ENCODE measurements at places on chromosomes 5 and 9.

DNA sequence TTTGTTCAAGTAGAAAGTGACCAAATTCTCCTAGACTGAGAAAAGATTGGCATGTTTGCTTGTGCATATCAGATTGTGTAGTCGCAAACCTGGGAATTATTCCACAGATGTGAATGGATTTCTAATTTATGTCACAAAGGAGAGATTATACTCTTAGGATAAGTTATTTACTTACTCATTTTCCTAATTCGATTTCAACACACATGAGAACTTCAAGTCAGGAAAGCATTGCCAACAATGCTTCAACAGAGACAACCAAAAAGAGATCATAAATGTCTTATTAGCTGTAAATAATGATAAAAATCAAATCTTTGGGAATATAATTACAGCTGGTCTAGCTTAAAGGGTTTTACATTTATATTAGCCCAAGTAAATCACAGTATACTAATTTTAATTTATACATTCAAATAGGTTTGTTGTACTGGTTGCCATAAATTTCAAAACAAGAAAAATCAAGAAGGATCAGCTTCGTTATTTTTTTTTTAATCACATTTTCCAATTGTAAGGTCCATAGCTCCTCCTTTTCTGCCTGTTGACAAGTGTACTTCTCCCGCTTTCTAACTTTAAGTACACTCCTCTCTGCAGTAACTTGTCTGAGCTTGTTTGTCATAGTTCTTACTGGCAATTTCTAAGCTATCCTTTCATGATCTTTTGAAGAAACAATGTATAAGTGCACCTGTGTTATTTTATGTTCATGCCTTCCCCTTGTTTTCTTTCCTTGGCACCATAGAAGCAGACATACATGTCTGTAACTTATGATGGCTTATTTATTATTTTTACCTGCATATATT, 246.6 kb downstream of the DEPDC1B start:
- DNase-seq, result no peak

- no peak for DNase-seq
These were observed 1001.9 kb upstream of the CDH10 start for GRCh38 chr5:25646421-25647341.

DNA sequence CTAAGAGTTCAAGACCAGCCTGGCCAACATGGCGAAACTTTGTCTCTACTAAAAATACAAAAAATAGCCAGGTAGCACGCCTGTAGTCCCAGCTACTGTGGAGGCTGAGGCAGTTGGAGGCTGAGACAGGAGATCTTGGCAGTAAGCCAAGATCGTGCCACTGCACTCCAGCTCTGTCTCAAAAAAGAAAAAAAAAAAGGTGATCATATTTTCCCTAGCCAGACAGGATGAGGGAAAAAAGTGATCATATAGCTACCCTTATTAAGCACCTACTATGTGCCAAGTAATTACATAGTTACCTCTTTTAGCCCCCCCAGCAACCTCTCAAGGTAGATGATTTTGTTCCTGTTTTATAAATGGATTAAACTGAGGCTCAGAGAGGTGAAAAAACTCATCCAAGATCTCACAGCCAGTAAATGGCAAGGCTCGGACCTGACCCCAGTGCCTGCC, 18.1 kb upstream of the RPL26L1 start:
- no peak for DNase-seq

DNA sequence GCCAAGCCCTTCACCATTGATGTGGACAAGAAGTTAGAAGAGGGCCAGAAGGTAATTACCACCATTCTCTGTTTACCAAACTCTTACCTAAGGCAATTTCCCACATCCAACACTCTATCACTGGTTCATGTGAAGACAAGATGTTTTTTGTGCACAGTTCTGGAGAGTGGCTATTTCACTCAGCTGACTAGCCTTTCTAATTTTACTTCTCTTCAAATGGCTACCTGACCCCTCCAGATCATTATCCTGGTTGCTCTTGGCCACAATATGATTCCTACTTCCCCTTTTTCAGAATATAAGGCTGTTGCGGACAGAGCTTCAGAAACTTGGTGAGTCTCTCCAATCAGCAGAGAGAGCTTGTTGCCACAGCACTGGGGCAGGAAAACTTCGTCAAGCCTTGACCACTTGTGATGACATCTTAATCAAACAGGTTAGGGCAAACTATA, 7.1 kb downstream of the KIF20A start:
- DNase-seq, result no peak

DNA sequence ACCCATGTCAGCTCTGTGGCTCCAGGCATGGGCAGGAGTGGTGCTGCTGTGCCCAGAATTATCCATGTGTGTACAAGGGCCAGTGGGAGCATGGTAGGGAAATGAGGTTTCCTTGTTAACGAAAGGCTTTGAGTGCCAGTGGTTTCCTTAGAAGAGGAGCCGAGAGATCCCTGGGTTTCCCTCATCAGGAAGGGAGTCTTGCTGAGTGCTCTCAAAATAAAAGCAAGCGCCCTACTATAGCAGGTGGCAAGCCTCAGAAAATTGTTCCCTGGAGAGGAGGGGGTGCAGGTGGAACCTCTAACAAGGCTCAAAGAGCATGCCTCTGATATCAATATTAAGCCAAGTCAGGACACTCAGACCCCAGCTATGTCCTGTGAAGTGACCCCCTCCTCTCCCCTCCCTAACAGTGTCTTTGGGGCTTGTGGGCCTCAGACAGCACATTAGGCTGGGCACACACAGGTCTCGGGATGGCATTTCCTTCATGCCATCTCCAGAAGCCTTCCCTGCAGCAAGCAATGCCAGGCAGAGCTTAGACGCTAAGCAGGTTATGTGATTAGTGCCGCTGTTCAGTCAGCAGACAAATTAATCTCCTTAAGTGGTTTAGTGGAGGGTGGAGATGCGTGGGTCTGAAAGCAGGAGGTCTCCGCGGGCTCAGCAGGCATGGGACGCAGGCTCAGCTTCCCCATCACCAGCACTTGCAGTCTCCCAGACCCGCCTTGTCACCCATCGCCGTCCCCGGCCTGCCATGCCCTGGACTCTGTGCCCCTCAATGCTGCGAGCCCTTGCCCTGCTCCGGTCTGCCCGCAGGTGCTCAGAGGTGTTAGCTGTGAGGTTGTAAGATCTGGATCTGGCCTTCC, 60.0 kb upstream of the RARS1 start:
- DNase-seq, result no peak

- DNase-seq, result no peak
These were observed 782.8 kb upstream of the NUDT12 start for GRCh38 chr5:104345222-104346016.

DNA sequence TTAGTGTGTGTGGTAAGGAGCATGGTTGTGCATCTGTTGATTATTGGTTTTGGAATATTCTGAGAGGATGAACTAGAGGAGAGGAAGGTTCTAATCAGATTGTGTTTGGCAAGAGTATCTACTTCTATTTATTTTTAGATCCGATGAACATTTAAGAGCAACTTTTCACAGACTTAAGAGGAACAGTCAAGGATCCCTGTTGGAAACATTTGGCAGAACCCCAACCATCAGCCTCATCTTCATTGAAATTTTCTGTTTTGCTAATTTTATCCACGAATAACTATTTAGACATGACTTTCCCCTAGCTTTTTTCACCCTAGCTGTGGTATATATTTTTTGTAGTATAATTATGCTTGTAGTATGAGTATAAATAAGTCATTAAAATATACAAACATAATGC, 868.5 kb downstream of the MAT2B start:
- DNase-seq, result no peak

- DNase-seq, result no peak
These were observed 343.2 kb downstream of the ACTL7B start for GRCh38 chr9:108512426-108513173.

- DNase-seq, result no peak
These were observed 138.2 kb upstream of the RORB start for GRCh38 chr9:74358959-74359358.

GRCh38 chr5:157175071-157175612, 5.5 kb upstream of the ITK start:
- DNase-seq, result no peak

Measured in activated CD4-positive, alpha-beta T cell treated with anti-CD3 and anti-CD28 coated beads for 1 hour (primary cell).